ENCODE measurements at places on chromosomes 6 and 20. TPM values are rescaled to one million over a fixed set of nuclear protein-coding genes. Genes with fewer than 3 reads are reported as not detected.

Gene ENPP4
- 30.3 TPM for total RNA-seq

Gene CRIP3
- 5.8 TPM for total RNA-seq

Gene PBX2
- 21.3 TPM for total RNA-seq

Gene KIFC1
- 12.3 TPM for total RNA-seq

Gene GTF2H4
- total RNA-seq, result 39.6 TPM

Gene LBP
- total RNA-seq, result 0.18 TPM

Gene CLPSL1
- total RNA-seq, result not detected

GRCh38 chr20:32236048-32236533 is 28.4 kb downstream of the POFUT1 start:
- no peak for DNase-seq

GRCh38 chr20:22723659-22724058 is 139.3 kb upstream of the FOXA2 start:
- no peak for DNase-seq

GRCh38 chr20:60403105-60403741 is 445.0 kb downstream of the CDH26 start:
- no peak for DNase-seq

GRCh38 chr6:81769824-81770223 is 17.3 kb upstream of the TENT5A start:
- no peak for DNase-seq

GRCh38 chr20:2022163-2022562 is 28.3 kb upstream of the PDYN start:
- DNase-seq, result no peak

DNA sequence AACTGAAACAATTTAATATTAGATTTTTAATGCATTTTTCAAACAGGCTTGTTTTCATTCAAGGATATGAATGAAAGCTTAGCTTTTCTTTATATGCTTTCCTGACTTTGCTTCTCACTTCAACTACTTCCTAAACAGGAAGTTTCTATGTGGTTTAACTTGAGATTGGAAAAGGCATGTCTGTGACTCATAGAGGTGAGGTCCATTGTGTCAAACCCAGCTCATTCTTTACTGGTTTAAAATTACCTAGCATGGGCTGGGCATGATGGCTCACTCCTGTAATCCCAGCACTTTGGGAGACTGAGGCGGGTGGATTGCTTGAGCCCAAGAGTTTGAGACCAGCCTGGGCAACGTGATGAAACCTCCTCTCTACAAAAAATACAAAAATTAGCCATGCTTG is 34.4 kb downstream of the EFHC1 start:
- no peak for DNase-seq

DNA sequence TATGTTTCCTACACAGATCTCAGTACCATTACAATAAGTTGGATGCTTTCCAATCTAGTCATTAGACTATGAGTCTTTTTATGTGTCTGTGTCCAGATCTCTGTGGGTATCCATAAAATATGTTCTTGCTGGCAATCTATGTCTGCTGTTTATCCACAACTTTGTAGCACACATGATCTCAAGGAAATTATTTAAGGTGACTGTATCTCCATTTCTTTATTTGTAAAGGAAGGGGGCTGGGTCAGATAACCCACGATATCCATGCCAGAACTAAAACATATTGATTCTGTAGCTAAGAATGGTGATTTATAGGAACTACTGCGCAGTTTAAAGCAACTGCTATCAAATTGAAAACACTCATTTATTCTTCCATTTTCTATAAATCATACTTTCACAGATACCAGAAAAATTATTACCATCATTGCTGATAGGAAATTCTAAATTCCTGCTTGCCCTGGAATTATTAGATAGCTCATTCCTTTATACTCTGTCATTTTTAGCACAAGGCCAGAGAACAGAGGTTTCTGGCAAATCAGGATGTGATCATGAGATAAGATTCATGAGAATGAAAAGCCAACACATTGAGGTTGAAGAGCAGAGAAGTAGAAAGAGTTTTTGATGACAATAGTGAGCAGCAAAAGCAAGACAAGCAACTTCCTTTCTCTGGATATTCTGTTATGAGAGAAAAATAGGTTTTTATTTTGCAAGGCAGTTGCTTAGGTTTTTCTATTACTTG is 851.4 kb upstream of the CITED2 start:
- no peak for DNase-seq

- DNase-seq, result no peak
Observed at GRCh38 chr6:18632670-18633410, 245.7 kb downstream of the RNF144B start.

- no peak for DNase-seq
Observed at GRCh38 chr6:139801571-139802321, 427.3 kb upstream of the CITED2 start.

DNA sequence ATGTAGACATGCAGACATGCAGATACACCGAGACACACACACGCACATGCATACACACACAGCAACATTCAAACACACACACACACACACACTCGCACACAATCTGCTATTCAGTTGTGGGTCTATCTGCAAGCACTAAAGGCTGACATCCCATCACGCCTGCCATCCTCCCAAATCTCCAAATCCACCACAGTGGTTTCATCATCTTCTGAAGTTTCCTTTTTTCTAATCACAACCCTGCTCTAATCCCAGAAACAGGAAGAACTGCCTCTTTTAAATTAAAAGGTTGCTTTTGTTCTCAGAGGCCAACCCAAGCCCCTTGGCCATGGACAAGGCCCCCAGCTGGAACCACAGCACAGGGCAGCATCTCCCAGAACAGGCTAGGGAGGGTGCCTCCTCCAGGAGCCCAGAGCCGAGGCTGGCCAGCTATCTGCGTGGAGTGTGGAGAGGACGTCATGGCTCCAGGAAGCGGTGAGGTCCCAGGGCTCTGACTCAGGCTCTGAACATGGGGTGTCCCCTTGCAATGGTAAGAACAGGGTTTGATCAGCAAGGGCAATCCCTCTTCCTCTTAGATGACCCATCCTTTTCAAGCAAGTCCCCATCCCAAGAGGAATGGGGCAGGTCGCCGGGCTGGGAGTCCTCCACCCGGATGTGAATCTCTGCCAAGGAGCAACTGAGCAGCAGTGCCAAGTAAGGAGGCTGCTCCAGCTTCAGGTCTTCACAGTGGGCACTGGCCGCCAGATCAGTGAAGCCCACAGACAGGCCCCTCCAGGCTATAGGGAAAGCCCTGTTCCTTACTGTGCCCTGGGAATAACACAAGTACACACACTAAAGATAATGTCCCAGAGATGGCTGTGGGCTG is 14.7 kb downstream of the FOXF2 start:
- no peak for DNase-seq

DNA sequence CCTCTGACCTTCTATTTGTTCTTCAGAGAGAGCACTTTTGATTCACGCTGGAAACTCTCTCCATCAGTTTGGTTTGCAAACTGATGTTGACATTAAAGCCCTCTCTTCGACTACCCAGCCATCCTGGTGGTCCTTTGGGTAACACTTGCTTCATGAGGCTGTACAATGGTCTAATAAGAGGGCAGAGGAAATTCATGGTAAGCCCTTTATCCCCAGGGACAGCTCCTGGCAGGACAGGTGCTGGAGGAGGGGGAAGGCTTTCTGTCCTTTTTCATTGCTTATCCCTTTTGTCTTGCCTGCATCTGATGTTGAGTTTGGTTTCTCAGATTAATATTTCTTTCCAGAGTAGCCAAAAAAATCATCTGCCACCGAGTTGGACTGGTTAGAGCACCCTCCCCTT is 52.1 kb upstream of the CD93 start:
- no peak for DNase-seq

DNA sequence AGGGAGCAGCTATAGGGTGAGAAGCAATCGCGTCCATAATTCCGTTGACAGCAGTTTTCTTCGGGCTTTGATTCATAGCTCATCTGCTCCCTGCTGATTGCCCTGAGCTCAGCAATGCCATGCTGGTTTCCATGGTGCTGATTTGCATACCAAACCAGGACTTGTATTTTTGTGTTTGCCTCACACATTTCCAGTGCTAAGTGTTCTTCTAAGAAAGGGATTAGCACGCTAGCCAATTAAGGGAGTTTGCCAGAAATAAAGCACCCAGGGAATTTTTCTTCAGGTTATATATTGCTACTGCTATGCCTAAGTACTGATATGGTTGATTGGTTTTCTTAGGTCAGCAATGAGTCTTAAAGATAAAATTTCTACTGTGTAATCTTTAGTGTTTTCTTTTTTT is 177.6 kb downstream of the PLCB1 start:
- peak; percentile 15 for DNase-seq

GRCh38 chr6:12333128-12333527 is 43.0 kb downstream of the EDN1 start:
- no peak for DNase-seq

DNA sequence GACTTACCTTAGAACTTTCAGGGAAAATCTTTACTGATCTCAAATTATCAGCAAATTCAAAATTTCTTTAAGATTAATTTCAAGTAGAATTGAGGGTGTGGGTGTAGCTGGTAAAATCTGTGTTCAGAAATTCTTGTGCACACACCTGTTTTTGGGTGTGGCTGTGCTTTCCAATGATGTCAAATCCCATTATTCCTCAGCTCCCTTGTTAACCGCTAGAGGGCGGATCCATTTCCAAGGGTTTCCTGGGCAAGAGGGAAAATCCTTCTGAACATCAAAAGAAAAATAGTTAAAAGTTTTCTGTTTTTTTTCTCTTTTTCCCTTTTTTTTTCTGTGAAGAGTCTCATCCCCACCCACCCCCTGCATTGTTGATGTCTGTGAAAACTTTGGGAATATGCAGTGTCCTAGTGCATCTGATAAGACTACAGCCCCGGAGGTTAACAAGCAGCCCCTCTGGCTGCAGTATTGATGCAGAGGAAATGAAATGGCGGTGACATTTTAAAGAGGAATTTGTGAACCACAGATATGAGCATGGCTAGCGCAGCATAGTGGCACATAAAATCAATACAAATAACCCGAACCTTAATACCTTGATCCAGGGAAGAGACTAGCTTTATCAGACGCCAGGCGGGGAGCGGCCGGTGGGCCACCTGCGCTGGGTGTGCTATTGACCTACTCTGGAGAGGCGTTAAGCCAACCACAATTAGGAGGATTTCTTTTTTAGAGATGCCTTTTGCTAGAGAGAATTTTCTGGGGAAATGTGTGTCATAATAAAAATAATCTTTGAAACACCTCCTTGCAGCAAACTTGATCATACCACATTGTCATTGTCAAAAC is 130.9 kb downstream of the FOXA2 start:
- DNase-seq, result no peak

- DNase-seq, result no peak
Observed at GRCh38 chr20:35271904-35272303, 6.0 kb downstream of the MMP24OS start.

GRCh38 chr6:52139985-52140680 is 46.0 kb upstream of the IL17A start:
- DNase-seq, result no peak

DNA sequence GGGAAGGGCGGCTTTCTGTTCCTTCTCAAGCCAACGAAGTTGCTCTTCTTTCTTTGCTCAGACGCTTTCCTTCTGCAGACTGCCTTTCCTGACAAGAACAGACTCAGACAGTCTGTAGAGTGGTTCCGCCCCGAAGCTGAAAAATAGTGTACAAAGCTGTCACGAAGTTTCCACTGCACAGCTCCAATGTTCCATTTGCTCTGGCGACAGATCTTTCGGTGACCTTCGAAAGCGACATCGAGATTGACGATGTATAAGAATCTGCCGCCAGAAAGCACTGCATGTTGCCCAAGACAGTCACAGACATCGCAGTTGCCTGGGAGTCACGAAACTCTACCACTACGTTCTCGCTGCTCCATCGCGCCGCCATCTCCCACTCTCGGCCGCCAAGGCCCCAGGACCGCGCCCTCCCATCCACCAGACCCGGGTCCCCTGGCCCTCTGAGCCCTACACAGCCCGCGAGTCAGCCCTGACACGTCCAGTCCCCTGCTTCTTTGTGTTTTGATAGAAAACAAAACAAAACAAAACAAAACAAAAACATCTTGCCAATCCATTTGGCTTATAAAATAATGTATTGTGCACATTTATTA is 42.1 kb upstream of the ZNF184 start:
- DNase-seq, result no peak

DNA sequence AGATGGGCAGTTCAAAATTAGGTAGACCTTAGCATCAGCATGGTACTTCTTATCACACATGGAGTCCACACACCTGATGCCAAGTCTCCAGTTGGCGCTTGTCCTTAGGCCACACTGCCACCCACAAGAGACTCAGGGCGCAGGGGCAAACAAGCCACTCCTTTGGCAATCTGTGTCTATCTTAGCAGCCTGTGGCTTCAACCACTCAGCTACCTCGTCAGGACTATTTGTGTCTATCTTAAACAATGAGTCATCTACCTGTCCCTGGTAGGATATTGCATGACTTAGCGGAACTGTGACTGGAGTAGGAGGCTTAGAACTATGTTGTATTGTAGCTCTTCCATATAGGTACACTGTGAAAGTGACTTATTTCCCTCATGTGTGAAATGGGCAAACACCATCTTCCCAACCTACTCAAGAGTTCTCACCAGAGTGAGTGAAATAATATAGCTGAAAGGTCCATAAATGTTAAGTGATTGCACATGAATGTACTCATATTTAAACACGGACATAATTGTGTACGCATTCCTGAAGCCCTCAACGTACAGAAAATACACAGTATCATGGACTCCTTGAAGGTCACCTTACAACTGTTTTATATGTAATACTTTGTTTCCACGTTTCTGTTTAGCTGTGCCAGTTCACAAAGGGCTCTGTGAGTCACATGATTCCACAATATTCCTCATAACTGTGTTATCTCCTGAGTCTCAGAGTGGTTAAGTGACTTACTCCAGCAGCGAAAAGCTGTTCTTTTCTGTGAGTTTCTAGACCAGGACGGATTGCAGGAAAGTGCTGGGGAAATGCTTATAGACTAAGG is 1.6 kb downstream of the TRIM27 start:
- DNase-seq, result no peak

DNA sequence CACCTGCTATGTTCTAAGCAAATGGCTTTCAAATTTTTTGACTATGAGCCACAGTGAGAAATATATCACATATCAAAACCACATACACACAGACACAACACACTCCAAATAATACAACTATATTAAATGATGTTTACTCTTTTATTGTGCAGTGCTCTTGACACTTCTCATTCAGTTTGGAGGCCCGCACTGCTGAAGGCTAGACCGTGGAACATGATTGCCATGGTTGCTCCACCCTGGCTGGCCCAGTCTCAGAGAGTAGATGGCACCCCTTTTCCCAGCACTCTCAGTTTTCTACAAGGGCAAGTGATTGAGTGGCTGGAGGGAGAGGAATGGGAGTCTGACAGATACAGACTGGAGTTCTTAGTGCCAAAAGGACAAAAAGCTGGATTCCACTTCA is 86.9 kb downstream of the SH3BGRL2 start:
- no peak for DNase-seq

GRCh38 chr20:45462711-45463509 is 6.6 kb upstream of the WFDC2 start:
- no peak for DNase-seq

GRCh38 chr6:32970413-32971241 is 2.2 kb downstream of the BRD2 start:
- DNase-seq, result peak; percentile 77

- no peak for DNase-seq
Observed at GRCh38 chr6:56682635-56683034, 39.9 kb upstream of the DST start.

Measured in cerebellum (tissue), 4 donors.